GM23338 (cell line): ENCODE measurements at places on chromosomes 4 and X.

- no peak for DNase-seq
These were observed 27.8 kb upstream of the RNF128 start for GRCh38 chrX:106698693-106699092.

GRCh38 chr4:153573881-153574802 lies 108.0 kb downstream of the TMEM131L start:
- no peak for DNase-seq

- peak; percentile 5 for DNase-seq
These were observed 212.9 kb upstream of the SLC7A11 start for GRCh38 chr4:138455097-138455496.

DNA sequence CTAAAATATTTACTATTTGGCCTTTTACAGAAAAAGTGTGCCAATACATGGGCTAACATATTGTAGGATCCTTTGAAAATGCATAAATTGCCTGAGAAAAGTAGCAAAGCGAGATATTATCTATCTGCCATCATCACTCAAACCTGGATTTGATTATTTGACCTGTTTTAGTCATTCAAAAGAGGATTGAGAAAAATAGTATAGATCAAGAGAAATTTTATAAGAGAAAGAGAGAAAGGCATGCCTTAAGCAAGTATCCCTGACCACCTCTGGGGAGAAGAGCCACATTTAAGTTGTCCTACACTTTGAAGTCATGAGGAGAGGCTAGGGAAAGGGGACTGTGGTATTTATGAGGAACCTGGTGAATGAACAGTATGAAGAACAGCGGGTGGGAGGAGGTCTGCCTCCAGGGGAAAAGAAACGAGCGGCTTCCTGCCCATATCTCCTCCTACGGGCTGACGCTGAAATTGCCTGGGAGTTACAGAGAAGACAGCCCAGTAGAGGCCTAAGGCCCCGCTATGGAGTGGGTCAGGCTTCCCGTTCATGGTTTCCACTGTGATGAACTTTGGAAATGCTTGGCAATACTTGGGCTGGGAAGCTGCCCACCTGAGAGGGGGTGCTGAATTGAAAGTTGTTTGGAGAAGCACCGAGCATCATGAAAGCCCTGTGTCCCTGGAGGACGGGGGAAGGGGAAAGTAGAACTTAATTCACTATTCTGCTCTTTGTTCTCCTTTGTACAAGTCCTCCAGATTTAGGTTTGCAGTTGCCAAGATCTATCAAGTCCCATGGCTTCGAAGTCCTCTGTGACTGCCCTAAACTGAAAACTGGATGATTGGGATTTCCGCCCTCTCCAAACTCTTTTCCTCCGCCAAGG lies 106.9 kb upstream of the ACSL4 start:
- DNase-seq = peak; percentile 67

GRCh38 chrX:150100261-150100660 lies 162.0 kb upstream of the EOLA2 start:
- DNase-seq = no peak

- DNase-seq = no peak
These were observed 79.8 kb downstream of the HCCS start for GRCh38 chrX:11190745-11191510.

GRCh38 chr4:40548256-40548655 lies 81.4 kb downstream of the RBM47 start:
- DNase-seq = no peak

DNA sequence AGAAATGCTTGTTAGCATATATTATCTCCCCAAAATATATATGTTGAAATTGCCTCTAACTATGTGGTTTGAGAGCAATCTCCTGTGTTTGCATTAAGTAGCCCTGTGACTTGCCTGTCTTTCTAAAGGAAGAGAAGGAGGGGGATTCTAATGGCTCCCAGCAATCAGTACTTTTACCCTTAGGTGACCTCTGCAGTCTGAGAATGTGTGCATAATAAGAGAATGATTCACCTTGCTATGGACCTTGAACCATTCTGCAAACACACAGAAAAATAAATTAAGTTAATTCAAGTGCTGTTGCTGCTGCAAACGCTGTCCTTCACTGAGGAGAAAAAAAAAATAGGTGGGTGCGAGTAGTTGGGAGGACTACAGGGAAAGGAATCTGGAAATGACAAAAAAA lies 322.2 kb downstream of the IQCM start:
- peak; percentile 11 for DNase-seq

GRCh38 chr4:150212927-150213326 lies 134.7 kb downstream of the DCLK2 start:
- DNase-seq = no peak

DNA sequence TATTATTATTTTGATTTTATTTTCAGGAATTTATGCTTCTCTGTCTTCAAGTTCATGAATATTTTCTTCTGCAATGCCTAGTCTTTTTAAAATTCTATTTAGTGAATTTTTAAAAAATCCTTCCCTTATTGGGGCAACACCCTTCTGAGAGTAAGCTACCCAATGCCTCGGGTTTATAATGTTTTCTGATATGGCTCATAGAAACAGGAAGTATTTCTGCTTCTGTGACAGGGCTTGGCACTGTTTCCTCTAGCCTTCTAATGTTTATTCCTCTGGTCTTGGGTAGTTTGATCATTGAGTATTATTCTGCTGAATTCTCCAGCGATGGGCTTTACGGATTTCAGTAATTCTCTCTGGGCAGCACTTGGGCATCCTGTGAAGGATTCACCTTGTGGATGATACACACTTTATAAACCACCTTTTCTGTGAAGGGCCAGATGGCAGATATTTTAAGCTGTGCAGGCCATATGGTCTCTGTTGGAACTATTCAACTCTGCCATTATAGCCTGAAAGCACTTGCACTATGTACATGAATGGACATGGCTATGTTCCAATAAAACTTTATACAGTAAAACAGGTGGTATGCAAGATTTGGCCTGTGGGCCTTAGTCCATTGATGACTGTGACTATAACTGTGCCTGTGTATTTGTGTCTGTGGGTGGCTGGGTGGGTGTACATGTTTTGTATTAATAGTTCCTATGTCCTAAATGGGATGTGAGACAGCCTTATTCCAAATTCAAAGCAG lies 95.9 kb upstream of the FAT1 start:
- DNase-seq = no peak

DNA sequence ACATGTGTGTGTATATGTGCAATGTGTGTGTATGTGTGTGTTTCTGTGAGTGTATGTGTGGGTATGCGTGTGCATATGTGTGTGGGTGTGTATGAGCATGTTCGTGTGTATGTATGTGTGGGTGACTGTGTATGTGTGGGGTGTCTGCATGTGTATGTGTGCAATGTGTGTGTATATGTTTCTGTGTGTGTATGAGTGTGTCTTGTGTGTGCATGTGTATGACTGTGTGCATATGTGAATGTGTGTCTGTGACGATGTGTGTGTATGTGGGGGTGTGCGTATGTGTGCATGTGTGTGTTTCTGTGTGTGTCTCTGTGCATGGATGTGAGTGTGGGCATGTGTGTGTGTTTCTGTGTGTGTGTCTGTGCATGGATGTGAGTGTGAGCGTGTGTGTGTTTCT lies 4.2 kb upstream of the ATP2B3 start:
- DNase-seq = no peak

DNA sequence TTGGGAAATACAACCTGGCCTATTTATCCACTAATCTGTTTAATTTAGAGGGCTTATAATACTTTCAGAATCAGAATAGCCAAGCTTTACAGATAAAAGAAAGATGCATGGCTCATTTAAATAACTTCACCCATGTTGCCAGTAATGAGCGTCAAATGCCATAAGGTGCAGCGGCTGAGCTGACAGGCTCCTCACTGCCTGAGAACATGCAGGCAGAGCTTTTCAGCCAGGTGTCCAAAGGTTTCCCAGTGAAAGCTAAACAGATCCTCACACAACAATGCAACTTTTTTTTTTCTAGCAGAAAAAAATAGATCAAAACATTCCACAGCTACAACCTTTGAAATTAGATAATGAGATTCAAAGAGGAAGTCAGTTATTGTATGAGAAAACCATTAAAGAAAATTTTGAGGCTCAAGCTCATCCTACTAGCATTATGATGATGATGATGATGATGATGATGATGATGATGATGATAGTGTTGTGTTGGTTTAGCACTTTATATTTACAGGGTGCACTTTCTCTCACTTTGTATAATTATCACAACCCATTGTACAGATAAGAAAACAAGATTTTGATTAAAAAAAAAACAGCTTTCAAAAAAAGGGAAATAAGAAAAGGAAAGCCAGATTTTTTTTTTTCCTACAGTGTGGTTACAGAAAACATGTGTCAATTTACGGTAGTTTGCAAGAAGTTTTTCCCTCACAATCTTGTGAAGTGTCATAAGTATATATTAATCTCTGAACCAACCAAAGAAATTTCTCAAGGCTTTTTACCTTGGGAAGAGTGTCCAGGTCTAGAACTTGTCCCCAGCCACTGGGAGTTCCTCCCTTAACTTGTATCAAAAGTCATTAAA lies 12.2 kb upstream of the TNIP3 start:
- DNase-seq = peak; percentile 11

GRCh38 chr4:99403380-99404184 lies 31.6 kb downstream of the ADH7 start:
- no peak for DNase-seq

DNA sequence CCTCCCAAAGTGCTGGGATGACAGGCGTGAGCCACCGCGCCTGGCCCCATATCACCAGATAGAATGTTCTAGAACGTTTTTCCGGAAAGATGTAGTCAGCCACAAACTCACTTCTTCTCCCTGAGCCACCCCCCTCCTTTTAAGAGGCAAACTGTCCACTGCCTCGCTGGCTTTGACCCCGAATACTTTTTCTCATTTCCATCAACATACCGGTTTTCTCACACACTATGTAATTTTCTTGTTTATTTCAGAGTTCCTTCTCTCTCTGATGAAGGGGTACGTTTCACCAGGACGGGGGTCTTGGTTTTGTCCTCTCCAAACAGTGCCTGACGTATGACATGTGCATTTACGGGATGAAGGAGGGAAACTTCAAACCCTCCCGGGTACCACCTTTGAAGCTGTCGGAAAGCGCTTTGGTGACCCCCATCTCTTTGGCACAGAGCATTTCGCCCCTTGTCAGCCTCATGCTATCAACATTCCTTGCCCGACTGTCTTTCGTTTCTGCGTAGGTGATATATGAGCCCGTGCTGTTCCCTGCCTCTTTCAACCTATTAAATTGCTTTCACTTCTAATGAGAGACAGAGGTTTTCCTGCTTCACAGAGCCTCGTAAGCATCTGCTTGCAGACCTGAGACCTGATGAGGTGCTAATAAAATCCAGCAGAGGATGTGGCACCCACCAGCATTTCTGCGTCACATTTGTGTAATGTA lies 73.8 kb downstream of the CRLF2 start:
- no peak for DNase-seq

DNA sequence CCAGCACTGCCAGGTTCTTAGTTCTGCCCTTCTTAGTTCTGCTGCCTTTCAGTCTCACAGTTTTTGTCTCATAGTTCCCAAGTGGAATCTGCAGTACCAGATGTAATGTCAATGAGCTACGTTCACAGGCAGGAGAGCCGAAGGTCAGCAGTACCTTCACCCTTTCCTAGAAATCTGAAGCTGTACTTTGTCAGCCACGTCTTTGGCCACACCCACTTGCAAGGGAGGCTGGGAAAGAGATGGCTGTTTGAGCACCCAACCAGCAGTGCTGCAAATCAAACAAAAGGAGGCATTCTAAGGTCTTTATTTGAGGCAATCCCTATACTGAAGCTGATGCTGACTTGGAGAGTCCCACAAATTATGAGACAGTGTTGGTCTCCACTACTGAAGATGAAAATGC lies 199.1 kb upstream of the NPY2R start:
- DNase-seq = no peak

GRCh38 chr4:171875291-171875690 lies 62.1 kb downstream of the GALNTL6 start:
- peak; percentile 29 for DNase-seq

DNA sequence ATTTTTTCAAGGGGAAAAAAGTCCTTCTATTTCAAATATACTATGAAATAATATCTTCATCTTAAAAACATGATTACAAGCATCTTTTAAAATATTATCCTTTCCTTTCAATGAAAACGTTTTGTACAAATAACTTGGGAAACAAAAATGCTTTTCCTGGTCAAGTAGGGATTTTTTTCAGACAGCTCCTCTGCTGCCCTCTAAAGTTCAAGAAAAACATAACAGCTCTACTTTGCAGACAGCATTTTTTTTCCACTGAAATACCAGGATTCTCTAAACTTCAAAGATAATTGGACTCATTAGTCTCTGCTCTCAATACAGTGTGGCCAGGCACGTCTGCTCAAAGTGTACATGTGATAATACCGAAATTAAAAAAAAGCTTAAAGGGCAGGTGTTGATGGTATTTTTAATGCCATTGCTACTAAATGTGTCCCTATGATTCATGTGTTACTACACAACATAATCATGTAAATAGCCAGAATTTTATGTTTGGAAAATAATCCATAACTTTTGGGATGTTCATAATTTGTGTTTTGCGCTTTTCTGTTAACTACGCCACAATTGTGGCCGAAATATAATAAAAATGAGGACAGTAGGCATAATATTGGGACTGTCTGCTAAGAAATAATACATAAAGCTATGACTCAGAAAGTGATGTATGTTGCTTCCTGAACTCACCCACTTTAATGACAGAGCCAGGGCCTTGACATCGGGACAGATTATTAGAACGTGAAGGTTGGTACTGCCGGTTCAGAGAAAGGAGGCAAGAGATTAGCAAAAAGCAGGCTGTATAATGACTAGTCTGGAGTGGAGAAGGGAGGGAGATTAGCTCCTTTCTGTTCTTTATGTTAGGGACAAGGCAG lies 478.9 kb downstream of the KCNIP4 start:
- DNase-seq = peak; percentile 51

GRCh38 chr4:67531379-67531962 lies 13.8 kb downstream of the CENPC start:
- DNase-seq = no peak

GRCh38 chr4:56297776-56298175 lies 89.5 kb downstream of the AASDH start:
- DNase-seq = no peak

- no peak for DNase-seq
These were observed 655.8 kb downstream of the ZNF674 start for GRCh38 chrX:45889471-45889870.

DNA sequence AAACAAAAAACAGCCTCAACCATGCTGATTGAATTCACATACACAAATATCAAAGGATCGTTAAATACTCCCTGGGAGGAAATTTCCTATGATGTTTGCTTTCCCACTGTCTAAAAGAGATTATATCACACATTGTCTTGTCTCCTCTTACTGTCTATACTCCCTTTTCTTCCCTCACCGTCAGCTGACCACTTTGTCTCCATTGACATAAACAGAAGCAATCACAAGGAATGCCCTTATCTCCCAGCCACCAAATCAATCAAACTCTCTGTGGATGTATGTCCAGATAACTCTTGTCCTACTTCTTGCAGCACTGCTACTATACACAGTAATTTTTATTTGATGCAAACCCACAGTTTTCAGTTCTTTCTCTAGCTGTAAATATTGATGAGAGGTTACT lies 12.2 kb upstream of the NUDT9 start:
- no peak for DNase-seq

DNA sequence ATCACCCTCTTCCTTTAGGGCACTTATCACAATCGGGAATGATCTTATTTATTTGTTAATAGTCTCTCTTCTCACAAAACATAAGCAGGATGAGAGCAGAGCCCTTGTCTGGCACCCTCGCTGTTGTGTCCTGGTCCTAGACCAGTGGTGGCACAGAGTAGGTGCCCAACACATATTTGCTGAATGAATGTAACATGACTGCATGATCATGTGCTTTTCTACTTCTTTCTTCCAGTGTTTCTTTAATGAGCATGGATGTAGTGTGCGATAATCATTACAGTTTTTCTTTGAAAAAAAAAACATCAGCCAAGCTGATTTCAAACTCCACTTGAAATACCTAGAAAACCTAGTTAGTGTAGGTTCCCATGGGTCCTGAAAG lies 164.1 kb downstream of the CHIC2 start:
- no peak for DNase-seq

- no peak for DNase-seq
These were observed 150.6 kb downstream of the CDS1 start for GRCh38 chr4:84733343-84734033.
